ENCODE measurements at places on chromosomes 13 and 19.

- no peak for DNase-seq
Observed at GRCh38 chr13:30824651-30825050, 81.4 kb upstream of the MEDAG start.

DNA sequence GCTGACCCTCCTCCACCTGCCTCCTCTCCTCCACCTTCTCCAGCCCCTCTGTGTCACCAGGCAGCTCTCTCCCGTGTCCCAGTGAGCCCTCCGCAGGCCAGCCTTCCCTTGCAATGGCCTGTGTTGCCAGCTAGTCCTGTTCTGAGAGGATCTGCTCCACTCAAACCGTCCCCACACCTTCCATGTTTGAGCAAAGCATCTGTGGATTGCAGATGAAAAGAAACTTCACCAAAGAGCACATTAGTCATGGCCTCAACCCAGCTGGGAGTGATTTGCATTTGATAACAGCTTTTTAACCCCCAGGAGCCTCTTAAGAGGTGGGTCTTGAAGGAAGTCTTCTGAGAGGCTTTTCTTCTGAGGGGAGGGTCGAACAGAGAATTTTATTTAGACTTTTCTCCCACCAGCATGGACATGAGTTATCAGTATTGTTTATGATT lies 72.8 kb downstream of the COL4A2 start:
- no peak for DNase-seq

GRCh38 chr19:46904114-46905060 lies 43.6 kb downstream of the ARHGAP35 start:
- DNase-seq, result no peak

GRCh38 chr13:28470296-28470695 lies 24.6 kb downstream of the FLT1 start:
- DNase-seq, result no peak

GRCh38 chr19:31548941-31549340 lies 199.7 kb upstream of the TSHZ3 start:
- DNase-seq, result no peak

Data from HuH-7.5 (cell line).